ENCODE measurements at places on chromosomes 5 and 9.

- DNase-seq: no peak
Observed at GRCh38 chr5:83767409-83767992, 46.8 kb upstream of the HAPLN1 start.

DNA sequence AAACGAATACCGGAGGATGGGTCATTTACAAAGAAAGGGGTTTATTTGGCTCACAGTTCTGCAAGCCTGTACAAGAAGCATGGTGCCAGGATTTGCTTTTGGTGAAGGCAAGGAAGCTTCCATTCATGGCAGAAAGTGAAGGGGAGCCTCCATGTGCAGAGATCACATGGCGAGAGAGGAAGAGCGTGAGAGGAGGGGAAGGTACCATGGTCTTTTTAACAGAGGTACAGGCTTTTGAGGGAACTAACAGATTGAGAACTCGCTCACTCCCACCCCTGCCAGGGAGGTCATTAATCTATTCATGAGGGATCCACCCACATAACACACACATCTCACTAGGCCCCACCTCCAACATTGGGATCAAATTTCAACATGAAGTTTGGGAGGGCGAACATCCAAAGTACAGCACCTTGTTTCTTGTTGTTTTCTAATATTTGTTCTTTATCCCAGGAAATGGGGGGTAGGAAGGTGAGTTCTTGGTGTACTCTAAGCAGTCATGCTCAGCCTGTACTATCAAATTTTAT, 18.5 kb downstream of the TMC1 start:
- DNase-seq: no peak

GRCh38 chr5:9356351-9356825, 189.5 kb downstream of the SEMA5A start:
- DNase-seq: no peak

DNA sequence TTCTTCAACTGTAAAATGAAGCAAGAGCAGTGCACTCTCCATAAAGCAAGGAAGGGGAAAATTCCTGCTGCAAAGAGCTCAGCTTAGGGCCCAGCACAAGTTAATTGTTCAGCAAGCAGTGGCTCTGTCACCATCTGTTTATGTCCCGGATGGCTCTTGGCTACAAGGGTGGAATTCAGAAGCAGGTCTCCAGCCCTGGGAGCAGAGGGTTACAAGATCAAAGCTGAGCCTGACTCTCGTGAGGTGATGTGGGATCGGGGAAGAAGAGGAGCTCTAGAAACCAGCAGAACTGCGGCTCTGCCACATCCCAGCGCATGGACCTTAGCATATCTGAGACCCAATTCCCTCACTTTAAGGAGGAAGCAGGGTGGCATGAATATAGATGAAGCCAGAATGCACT, 25.2 kb upstream of the OLFM1 start:
- DNase-seq: no peak
